NCI-H146 (cell line): ENCODE measurements at places on chromosomes 2 and 18.

GRCh38 chr2:151171186-151171585, 90.5 kb downstream of the RBM43 start:
- no peak for DNase-seq

DNA sequence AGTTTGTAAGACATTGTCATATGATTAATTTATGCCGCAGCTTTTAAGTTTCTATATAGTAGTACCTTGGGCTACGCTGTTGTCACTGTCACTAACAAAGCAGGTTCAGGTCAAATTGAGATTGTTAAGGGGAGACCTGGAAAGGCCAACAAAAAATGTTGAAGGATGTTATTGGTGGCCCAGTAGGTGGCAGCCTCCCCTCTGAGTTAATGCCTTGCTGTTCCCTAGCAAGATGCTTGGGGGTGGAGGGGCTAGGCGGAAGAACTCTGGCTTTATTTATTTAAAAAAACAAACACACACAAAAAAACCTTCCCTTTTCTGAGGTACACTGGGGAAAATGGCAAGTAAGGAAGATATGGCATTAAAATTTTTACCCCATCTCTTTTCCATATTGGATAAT, 128.3 kb upstream of the ATP5MC3 start:
- DNase-seq = peak; percentile 83

GRCh38 chr2:223582001-223582400, 20.2 kb downstream of the SCG2 start:
- no peak for DNase-seq

DNA sequence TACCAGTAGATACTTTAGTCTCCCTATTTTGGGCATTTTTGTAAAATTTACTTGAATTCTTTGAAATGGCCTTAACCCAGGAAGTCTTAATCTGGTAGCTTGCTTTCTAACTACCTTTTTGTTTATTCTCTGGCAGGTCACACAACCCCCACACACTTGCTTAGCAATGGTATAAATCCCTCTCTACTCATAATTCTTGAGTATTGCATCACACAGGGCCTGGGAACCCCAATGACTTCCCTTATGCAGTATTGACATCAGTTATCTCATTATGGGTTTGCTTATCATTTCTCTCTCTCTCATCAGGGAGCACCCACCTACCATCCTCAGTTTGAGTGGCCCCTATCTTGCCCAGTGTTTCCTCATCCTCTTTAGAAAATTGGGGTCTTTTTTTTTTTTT, 207.1 kb downstream of the KCNS3 start:
- DNase-seq = no peak

DNA sequence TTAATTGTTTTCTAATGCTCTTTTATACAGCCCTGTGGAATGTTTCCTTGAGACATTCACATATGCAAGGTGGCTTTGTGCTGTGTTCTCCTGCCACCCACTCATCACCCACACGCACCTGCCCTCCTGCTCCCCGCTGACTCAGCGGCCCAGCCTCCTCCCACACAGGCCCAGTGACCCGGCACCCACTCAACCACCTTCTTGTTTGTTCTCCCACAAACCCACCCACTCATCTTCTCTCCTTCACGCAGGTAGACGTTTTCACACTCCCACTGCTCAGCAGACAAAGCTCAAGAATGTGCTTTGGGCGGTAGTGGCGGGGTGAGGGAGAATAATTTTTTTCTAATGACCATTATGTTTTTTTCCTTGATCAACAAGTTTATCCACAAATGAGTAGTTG, 28.6 kb upstream of the NEMP2 start:
- no peak for DNase-seq

GRCh38 chr2:235570256-235570655, 76.4 kb downstream of the AGAP1 start:
- DNase-seq = no peak
